Uterus (tissue), 4 donors: ENCODE measurements at places on chromosomes 6 and 20. TPM values are rescaled to one million over a fixed set of nuclear protein-coding genes. Genes with fewer than 3 reads are reported as not detected.
A peak's percentile ranks its signal among the peaks of the same experiment; 100 is the strongest.

DNA sequence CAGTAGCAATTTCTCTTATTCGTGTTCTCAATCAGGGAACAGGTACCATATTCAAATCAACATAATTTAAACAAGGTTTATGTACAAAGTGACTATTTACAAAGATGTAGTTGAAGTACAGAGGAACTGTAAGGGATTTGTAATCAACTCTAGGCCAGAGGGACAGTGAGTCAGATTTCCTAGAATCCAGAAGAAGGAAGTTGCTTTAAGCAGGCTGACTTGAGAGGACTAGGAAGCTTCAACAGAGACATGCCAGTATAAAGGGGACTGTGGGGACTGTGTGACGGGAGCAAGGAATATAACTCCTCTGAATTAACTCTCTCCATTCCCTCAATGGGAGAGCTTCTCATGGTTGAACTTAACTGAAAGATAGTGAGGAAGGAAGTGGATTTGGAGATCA is 427.4 kb upstream of the JAG1 start:
- H3K27me3 ChIP-seq, result no peaks in the 10 kb centered on the region
- no peak for DNase-seq
- no peak overlapping the region for H3K27ac ChIP-seq
- no peaks in the 10 kb centered on the region for H3K4me1 ChIP-seq
- H3K4me3 ChIP-seq, result no peak overlapping the region

- no peak overlapping the region for H3K27ac ChIP-seq
- no peak overlapping the region for H3K4me3 ChIP-seq
- no peaks in the 10 kb centered on the region for H3K27me3 ChIP-seq
- no peak for DNase-seq
- no peaks in the 10 kb centered on the region for H3K36me3 ChIP-seq
Observed at GRCh38 chr6:74248966-74249365, 553.0 kb downstream of the CD109 start.

DNA sequence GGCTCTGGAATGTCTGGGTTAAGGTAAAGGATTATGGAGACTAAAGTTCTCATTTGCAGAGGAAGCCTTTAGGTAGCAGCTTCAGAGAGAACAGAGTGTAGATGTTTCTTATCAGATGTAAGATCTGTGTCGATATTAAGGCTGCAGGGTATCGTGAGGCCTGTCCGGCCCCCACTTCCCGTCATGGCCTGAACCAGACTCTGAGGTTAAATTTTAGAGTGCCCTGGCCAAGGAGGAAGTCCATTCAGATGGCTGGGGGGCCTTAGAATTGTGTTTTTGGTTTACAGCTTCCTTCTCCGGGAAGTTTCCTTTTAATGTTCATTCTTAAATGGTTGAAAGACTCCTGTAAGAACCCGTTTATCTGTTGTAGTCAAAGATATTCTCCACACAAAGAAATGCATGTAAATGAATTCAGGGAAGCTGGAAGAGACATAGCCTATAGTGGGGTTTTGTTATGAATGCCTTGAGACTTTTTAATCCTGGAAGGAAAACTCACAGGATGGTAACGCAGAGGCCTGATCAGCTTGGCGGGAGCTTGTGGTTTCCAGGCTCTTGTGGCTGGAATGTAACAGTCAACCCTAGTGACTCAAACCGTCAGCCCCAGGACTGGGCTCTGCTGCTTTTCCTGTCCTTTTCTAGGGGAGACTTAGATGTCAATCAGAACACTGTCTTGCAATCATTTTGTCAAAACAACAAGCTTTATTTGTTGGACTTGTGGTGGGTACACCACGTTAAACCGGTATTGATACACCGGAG is 34.7 kb downstream of the KIF25 start:
- peaks cover 3% of the 10 kb centered on the region for H3K4me1 ChIP-seq
- DNase-seq, result no peak

GRCh38 chr6:36246506-36247268 is 23.2 kb upstream of the PNPLA1 start:
- H3K4me3 ChIP-seq, result no peak overlapping the region
- no peaks in the 10 kb centered on the region for H3K27me3 ChIP-seq
- no peaks in the 10 kb centered on the region for H3K4me1 ChIP-seq
- peak overlapping the region; percentile 44 for H3K27ac ChIP-seq
- no peak for DNase-seq
- no peaks in the 10 kb centered on the region for H3K36me3 ChIP-seq

DNA sequence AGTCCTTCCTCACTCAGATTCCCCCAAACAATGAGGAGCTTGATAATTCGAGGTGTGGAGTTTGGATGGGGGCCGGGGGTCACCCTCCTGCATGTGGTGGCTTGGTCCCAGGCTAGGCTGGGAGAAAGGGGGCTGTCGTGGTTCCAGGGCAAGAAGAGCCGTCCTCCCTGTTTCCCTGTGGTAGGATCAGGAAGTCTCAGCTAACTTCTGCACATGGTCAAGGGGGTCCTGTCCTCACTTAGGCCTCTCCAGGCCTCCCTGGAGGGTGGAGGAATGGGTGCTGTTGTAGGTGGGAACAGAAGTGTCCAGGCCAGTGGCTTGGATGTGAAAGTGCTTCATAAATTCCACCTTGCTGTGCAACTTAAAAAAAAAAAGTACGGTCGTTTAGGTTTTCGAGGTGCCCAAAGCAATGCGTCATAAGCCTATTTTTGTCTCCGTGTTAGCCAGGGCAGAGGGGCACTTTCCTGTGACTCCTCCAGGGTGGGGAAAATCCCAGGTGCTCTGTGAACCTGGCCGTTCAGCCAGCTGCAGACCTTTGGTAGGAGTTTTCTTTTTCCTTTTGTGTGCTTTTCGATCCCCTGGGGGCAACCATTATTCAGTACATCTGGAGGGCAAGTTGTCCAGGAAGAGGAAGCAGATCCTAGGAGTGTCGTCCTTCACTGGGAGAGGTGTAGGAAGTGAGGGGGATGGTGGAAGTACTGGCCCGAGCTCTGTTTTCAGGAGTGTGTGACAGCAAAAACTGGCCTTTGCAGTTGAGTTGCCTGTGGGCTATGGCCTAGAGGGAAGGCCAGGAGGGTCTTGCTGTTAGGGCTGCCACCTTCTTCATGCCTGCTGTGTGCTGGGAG is 9.6 kb downstream of the IGF2R start:
- H3K36me3 ChIP-seq, result no peaks in the 10 kb centered on the region
- H3K4me1 ChIP-seq, result peaks cover 32% of the 10 kb centered on the region
- no peaks in the 10 kb centered on the region for H3K27me3 ChIP-seq
- no peak overlapping the region for H3K4me3 ChIP-seq
- no peak for DNase-seq

The CFAP61 gene
- total RNA-seq, result 8.2 TPM

The LZTS3 gene
- total RNA-seq, result 3.6 TPM
